ENCODE measurements at places on chromosomes 13 and 19.

- no peak for DNase-seq
Observed at GRCh38 chr19:10543059-10543419, 665 bp upstream of the ATG4D start.

- DNase-seq: no peak
Observed at GRCh38 chr13:39565036-39565949, 37.7 kb downstream of the LHFPL6 start.

- DNase-seq: no peak
Observed at GRCh38 chr13:98075048-98075447, 67.8 kb upstream of the FARP1 start.

GRCh38 chr13:42649831-42650230, 75.9 kb downstream of the TNFSF11 start:
- DNase-seq: no peak

- DNase-seq: no peak
Observed at GRCh38 chr13:66501181-66501580, 729.0 kb downstream of the PCDH9 start.

DNA sequence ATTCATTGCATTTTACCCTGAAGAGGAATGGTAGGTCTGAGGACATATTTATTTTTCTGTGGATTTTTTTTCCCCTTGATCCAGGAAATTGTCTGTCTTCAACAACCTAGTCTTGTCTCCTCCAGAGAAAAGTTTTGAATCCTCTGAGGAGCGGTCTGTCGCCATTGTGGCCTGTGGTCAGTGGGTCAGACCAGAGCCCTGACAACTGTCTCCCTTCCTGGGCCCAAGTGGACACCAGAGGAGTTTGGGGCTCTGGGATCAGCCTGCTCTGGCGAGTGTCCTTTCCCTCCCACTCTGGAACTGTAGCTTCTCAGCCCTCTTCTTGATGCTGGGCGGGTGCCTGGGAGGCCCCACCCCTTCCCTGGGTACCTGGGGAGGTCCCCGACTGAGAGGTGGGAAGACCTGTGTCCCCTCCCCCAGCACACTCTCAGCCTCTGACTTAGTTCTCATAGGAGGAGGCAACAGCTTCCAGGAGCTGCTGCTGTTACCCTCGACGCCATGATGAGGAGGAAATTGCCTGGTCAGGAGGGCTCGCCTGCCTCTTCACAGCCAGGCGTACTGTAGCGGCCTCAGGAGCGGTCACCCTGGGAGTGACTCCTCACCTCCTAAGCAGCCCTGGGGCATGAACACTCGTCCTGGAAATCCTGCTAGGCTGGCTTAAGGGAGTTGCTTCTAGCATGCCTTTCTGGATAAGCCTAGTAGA, 110.3 kb downstream of the GGACT start:
- no peak for DNase-seq

DNA sequence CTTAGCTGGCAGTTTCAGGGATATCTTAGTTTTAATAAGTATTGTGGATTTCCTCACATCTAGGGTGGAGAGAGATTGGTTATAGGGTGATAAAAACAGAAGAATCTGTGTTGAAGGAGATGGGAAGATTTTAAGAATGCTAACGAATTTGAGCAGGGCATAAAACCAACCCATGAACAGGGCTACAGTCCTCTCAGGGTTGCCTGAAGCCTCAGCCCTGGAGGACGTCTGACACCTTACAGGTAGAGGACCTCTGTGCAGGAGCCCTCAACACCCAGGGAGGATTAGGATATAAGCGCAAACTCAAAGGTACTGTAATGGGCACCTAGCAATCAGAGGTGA, 461 bp upstream of the WASF3 start:
- DNase-seq: no peak

DNA sequence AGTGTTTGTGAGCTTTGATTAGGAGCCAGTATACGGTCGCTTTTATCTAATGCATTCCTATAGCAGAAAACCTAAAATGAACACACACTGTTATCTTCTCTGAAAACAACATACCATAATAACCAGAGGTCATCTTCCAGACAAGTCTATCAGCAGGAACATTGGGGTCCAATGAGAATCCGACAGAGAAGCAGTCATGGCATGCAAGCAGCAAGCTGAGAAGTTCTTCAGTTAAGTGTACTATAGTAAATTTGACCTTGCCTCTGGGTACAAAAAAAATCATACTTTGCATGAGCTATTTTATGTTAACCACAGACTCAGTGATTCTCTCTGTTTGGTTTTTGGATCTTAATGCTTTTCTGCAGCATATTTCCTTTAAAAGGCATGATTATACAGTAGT, 1505.1 kb downstream of the PCDH9 start:
- DNase-seq: no peak

DNA sequence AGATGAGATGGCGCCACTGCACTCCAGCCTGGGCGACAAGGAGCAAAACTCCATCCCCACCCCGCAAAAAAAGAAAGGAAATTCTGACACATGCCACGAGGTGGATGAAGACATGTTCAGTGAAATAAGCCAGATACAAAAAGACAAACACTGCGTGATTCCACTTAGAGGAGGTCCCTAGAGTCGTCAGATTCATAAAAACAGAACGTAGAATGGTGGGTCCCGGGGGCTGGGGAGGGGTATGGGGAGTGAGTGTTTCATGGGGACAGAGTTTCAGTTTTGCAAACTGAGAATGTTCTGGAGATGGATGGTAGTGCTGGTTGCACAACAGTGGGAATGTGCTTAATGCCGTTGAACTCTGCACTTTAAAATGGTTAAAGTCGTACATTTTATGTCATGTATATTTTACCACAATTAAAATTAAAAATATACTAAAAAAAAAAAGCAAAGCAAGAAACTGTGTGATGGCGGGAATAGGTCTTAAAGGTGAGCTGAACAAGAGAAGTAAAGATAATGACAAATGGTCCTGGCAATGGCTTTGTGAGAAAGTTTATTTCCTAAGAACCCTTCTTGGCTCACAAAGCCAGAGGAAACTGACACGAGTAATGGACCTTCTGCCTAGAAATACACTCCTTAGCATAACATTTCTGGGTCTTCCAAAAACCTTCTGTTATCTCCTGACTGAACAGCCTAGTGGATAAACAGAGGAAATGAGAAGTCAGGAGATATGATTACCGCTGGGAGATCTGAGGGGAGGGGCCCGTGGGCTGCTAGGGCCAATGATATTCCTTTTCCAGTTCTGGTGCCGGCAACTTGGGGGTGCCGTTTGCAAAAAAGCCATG, 4.2 kb upstream of the SPC24 start:
- DNase-seq: no peak

DNA sequence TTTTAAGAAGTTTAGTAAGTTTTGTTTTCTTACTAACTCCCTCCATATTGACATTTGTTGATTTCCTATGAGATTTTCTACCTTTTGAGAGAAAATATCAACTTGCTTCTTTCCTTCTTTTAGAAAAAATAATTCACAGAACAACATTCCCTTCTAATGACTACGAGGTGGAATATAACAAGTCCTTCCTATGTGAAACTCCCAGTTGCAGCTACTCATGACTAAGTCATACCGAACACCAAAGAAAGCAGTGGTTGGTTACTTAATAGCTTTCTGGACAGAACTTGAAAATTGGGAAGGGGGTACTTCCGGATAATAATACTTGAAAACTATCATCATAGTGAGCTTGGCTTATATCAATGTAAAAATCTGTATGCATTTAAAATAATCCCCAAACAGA, 144.8 kb downstream of the DACH1 start:
- DNase-seq: no peak

DNA sequence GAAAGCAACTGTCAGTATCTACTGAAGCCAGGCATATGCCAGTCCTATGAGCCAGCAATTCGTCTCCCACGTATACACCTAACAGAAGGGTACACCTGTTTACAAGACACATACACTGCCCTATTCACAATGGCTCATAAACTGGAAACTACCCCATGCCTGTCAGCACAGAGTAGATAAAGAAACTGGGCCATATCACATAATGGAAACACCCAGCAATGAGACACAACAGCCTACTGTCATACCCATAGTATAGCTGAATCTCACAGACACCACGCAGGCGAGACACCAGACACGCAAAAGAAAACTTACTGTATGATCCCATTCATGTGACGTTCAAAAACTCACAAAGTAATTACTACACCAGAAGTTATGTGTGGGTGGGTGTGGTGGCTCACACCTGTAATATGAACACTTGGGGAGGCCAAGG, 15.7 kb downstream of the NOSIP start:
- DNase-seq: no peak

- DNase-seq: no peak
Observed at GRCh38 chr19:13128583-13128982, 10.5 kb downstream of the NACC1 start.

GRCh38 chr19:39701291-39701690, 3.0 kb upstream of the LGALS14 start:
- no peak for DNase-seq

Data from HL-60 (cell line).